ENCODE measurements at places on chromosomes 1 and 21.
A peak's percentile ranks its signal among the peaks of the same experiment; 100 is the strongest.

- no peak for DNase-seq
Measured at GRCh38 chr1:212565079-212565478, 43.5 kb upstream of the ATF3 start.

- no peak for DNase-seq
Measured at GRCh38 chr1:115343200-115343737, 5.2 kb upstream of the NGF start.

GRCh38 chr1:43147625-43148327 lies 24.3 kb downstream of the EBNA1BP2 start:
- peak; percentile 51 for DNase-seq

DNA sequence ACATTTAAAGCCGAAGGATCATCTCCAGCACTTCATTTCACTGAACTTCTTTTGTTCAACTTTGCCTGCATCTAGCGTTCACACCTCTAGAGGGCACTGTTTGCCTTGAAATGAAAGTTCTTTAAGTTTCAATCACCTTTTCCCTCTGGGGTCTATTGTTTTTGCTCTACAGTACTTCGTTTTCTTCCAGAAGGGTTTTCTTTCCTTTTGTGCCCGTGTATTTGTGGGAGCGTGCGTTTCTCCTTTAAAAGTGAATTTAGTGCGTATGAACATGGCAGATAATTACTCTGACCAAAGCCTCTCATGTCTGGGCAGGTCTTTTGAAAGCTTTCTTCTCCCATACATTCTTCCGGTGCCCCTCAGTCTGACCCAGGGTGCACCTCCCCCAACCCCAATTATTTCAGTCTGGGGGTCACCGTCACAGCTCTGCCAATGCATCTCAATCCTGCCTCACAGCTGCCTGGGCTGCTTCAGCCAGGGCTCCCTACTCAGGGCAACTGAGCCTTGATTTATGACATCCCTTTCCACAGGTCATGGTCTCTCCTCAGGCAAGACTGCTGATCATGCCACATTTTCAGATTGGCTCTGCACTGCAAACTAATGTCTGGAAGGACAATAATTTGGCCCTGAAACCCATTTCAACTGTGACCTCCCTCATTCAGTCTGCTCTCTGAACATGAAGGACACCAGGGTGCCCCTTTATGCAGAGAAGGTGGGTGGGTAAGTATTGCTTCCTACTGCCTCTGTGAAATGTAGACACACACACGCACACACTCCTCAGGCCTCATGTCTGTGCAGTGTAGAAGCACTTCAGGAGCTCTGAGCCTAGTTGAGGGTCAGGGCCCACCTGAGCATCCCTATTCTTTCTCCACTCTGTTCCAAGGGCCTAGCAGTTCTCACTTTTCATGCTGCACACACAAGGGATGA lies 88.6 kb downstream of the NUF2 start:
- peak; percentile 27 for DNase-seq

DNA sequence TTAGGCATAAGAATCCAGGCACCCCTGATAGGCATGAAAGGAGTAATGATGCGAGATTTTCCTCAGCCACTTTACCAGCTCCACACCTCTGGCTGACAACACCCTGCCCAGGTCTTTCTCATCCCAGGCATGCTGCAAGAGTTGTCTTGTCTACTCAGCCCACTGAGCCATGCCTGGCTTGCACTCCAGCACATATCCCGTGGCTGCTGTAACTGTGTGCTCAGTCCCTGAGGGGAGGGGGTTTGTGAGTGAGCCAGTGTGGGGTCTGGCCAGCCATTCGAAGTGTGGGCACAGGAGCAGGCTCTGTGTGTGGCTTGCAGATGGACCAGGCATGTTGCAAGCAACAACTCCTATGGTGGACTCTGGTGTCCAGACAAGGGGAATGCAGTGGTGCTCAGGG lies 529.6 kb downstream of the ADGRL2 start:
- DNase-seq: no peak

GRCh38 chr1:32580348-32581017 lies 41.3 kb downstream of the ZBTB8A start:
- no peak for DNase-seq

DNA sequence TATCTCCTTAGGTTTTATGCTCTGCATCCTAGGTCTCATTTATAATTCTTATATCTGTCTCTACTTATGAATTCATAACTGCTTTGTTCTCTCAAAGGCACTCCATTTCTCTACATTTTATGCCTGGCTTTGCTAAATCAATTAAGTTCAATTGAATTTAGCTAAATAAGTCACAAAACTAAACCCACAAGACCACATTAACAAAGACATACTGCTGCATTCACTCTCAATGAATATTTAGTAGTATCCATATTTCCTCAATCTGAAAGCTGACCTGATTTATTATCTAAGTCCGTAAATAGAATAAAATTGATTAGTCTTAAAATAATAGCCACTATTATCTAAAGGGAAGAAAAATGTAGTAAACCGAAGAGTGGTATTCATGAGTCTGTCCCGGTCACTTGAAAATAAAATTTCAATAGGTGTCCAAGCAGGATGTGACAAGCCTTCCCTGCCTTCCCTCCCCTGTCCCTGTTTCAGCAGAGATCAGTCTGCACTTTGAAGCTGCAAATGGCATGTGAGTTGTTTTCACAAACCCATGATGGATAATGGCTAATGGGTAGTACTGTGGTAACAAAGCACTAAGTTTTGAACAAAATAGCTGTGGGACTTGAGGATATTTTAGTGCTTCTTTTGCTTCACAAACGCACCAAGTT lies 295.0 kb upstream of the NCAM2 start:
- no peak for DNase-seq

GRCh38 chr21:26847921-26848320 lies 2.7 kb upstream of the ADAMTS1 start:
- no peak for DNase-seq

DNA sequence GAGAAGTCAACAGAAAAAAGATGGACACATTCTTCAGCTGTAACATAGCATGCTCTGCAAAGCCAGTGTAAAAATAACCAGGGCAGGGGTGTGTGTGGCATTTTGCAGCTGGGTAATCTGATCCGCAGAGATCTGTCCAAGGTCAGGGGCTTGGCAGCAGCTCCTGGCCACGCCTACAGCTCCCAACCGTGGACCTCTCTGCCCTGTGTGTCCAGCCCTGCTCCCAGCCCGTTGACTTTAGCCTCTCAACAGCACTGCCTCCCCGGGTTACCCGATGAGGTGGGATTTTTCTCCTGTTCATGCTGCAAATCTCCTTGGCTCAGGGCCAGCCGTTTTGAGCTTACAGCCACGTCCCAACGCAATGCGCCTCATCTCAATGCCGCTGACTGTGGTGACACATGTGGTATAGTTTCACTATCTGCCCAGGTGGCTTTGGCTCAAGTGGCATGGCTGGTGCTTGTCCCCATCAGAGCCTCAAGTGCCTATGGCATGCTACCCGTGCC lies 68.1 kb downstream of the VWA5B1 start:
- peak; percentile 47 for DNase-seq

DNA sequence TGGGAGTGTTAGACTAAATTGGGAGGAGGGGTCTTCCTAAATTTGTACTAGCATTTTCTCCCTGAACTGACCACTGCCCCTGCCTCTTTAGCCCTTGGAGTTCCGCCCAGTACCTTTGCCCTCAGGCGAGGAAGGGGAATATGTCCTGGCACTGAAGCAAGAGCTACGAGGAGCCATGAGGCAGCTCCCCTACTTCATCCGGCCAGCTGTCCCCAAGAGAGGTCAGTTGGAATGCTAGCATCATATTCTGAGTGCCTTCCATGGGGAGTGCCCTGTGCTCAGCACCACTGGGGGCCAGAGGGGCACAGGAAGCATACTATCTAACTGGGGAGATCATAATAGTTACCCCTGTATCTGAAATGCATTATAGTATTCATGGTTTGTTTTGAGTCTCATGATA lies 10.7 kb downstream of the POLR3GL start:
- no peak for DNase-seq

- DNase-seq: no peak
Measured at GRCh38 chr1:199243423-199244061, 604.7 kb downstream of the PTPRC start.

- DNase-seq: peak; percentile 76
Measured at GRCh38 chr21:45974073-45975019, 7.2 kb upstream of the COL6A1 start.

DNA sequence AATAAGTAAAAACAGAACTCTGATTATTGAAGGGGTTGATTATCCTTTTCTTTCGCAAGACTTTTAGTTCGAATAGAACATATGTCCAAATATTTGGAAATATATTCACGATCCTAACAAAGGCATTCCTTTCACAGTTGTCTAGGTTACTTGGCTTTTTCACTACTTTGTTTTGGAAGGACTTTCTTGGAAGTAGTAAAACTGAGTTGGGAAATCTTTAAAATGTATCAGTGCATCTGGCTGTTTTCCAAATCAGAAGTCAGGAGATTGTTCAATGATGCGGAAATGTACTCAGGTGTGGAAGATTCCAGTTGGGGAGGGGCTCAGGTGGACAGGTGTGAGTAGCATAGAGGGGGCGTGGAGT lies 67.1 kb downstream of the SH3BGR start:
- no peak for DNase-seq

GRCh38 chr1:93235261-93235660 lies 54.7 kb downstream of the CCDC18 start:
- no peak for DNase-seq
